ENCODE measurements at places on chromosomes 2 and 18. TPM values are rescaled to one million over a fixed set of nuclear protein-coding genes. Genes with fewer than 3 reads are reported as not detected.

Gene WNT10A
- 2.2 TPM for total RNA-seq

Gene HOXD8
- total RNA-seq: not detected

Gene PLCL1
- total RNA-seq: 67.0 TPM

Gene KCNJ13
- total RNA-seq: 0.15 TPM

Gene CD28
- total RNA-seq: not detected

Data from dorsolateral prefrontal cortex (tissue), 122 donors.